ENCODE measurements at places on chromosomes 7 and 10.
A peak's percentile ranks its signal among the peaks of the same experiment; 100 is the strongest.

DNA sequence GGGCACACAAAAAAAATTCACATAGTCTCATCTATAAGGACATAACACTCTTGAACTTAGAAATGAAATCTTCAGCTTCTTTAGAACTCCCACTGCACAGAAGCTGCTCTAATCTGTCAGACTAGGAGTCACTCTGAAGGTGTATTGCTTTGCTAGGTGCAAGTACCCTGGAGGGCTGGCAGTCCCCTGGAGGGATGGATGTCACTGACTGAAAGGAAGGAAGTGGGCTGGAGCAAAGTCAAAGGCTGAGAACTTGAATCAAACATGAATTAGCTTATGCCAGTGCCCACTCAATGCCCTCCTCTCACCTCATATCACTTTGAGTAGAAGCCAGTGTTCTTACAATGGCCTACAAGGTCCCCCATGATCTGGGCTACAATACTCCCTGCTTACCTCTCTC, 140.3 kb upstream of the ANKRD1 start:
- DNase-seq = no peak

- no peak for DNase-seq
Measured at GRCh38 chr10:7179536-7179935, 231.3 kb downstream of the SFMBT2 start.

- DNase-seq = no peak
Measured at GRCh38 chr7:43625453-43625852, 42.5 kb downstream of the STK17A start.

GRCh38 chr7:70068531-70068930, 470.3 kb downstream of the AUTS2 start:
- DNase-seq = no peak

DNA sequence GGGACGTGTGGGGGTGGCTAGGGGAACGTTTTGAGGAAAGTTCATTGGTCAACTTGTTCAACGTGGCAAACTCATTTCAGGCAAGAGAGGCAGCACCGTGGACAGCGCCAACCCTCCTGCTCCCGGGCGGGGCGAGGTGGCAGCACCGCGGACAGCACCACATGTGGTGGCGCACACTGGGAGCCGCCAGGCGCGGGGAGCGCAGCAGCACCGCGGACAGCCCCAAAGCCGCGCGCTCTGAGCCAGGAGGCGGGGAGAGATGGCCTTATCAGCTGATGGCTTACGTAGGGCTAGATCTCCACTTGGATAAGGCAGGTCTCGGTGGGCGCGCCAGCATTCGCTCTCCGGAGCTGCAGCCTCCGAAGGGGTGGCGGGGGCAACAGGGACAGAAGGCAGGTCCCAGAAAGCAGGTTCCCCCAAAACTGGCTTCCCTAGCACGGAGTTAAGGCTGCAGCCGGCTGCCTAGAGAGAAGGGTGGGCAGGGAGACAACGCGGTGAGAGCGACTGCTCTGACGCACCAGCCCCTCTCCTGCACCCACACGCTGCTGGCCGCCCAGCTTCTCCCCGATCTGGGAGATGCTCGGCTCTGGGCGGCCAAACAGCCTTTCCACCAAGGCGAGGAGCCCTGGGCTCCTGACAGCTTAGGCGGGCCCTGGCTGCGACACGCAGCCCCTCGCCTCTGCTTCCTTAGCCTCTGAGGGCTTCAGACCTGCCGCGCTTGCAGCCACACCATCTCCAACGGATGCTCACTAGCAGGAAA, at the start of gene HTR5A:
Gene HTR5A (plus strand): TSS at position 333 of the 760 bp plus-strand sequence. CDS start 576 bp downstream, outside the sequence.
- DNase-seq = peak; percentile 15

DNA sequence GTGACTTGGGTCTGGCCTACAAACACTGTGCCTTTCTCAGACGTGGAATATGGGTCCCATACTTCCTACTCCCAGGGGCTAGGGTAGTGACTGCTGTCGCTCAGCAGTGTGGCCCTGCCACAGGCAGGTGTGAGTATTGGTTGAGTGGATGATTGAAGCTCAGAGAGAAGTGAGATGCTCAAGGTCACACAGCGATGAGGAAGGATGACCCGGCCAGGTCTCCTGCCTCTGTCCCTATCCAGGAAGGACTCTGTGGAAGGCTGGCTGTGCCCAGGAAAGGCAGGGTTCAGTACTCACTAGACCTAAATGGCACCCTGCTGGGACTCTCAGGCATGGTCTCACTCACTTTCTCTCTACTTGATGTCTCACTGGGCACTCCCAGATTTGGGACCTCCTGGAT, 2.8 kb downstream of the PRF1 start:
- no peak for DNase-seq

DNA sequence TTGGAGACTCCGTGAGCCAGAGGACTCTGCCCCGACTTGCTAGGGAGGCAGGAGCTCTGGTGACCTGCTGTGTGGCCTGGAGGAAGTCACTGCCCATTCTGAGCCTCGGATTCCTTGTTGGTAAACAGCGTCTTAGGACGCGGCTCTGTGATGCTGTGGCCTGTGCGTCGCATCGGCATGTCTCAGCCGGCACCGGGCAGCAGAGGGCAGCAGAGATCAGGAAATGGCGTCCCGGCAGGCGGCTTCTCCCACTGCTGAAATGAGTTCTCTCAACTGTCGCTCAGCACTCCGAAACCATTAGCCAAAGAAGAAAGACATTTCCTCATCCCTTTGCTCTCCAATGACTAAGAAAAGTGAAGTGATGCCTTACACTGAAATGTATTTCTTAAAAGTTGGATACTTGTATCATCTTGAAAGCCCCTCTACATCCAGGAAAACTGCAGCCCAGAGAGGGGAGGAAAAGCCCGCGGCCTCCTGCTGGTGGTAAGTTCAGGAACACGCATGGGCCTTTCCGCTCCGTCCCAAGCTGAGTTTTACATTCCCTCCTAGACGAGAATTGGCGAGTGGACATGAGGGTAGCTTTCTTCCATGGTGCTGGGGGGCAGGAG, 91.7 kb downstream of the WDR11 start:
- DNase-seq = peak; percentile 11

- no peak for DNase-seq
Measured at GRCh38 chr10:23284155-23284554, 60.4 kb downstream of the C10orf67 start.

- no peak for DNase-seq
Measured at GRCh38 chr7:21651697-21652096, 108.9 kb downstream of the DNAH11 start.

DNA sequence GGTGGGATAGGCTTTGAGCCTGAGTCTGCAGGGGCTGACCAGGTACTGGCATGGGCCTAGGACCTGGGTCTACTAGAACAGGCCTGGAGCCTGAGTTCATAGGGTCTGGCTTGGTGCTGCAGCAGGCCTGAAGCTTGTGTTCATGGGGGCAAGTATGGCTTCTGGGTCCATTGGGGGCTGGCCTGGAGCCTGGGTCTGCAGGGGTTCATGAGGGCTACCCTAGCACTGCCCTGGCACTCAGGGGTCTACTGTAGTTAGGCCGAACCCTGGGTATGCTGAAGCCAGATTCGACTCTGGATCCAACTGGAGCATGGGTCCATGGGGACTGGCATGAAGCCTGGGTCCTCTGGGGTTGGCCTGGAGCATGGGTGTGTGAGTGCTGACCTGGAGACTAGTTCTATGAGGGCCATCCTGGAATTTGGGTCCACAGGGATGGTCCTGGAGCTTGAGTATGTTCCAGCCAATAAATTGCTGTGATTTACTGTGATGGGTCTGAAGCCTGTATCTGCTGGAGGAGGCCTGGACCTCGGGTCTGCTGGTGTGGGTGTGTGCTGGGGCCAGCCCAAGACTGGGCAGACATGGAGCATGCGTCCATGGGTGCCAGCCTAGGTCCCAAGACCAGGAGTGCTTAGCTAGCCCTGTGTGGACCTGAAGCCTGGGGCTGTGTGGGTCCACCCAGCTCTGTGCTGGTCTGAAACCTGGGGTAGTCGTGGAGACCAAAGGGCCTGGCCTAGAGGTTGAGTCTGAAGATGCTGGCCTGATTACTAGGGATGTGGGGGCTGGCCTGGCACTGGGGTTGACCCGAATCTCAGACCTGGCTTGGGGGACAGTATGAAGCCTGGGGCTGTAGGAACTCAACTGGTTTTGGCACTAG, 235.5 kb downstream of the NXPH1 start:
- no peak for DNase-seq

- no peak for DNase-seq
Measured at GRCh38 chr10:129390147-129390546, 76.9 kb upstream of the MGMT start.

DNA sequence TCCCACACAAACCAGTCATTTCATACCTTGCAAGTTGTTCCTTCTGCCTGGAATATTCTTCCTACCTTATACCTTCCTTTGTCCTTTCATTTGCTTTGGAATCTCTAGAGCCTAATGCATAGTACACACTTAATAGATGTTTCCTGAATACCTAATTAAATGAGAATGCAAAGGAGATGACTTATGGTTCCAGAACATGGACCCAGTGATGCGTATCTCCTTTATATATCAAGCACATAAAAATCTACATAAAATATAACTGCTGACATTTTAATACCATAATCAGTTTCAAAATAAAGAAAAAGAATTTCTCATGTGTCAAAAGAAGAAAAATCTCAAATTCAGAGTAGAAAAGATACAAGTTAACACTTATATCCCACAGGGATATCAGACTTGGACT, 110.6 kb upstream of the ASAH2 start:
- DNase-seq = no peak

- no peak for DNase-seq
Measured at GRCh38 chr7:87715545-87715944, 87.3 kb downstream of the RUNDC3B start.

GRCh38 chr10:7193369-7193768, 217.5 kb downstream of the SFMBT2 start:
- DNase-seq = no peak

GRCh38 chr10:10338339-10338738, 679.3 kb upstream of the CELF2 start:
- no peak for DNase-seq

DNA sequence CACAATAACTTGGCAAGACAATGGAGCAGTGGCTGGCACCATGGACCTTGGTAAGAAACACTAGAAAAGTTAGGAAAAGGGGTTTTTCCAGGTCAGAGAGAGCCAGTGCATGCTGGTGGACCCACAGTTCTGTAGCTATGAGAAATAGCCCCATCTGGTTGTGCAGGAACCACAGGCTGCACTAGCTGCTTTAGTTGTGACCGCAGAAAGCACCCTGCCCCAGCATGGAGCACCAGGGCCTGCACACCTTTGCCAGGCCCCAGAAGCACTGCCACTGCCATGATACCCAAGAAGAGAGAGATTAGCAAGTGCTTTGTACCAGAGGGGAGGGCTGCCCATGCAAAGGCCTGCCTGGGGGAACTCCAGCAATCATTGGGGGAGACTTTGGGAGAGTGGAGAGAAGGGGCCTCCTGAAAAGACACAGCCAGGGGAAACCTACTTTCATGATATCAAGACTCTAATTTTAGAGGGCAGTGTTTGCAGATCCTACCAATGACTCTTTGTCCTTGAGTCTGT, 256.1 kb upstream of the C7orf33 start:
- no peak for DNase-seq

- no peak for DNase-seq
Measured at GRCh38 chr7:51154201-51154600, 162.4 kb downstream of the COBL start.

DNA sequence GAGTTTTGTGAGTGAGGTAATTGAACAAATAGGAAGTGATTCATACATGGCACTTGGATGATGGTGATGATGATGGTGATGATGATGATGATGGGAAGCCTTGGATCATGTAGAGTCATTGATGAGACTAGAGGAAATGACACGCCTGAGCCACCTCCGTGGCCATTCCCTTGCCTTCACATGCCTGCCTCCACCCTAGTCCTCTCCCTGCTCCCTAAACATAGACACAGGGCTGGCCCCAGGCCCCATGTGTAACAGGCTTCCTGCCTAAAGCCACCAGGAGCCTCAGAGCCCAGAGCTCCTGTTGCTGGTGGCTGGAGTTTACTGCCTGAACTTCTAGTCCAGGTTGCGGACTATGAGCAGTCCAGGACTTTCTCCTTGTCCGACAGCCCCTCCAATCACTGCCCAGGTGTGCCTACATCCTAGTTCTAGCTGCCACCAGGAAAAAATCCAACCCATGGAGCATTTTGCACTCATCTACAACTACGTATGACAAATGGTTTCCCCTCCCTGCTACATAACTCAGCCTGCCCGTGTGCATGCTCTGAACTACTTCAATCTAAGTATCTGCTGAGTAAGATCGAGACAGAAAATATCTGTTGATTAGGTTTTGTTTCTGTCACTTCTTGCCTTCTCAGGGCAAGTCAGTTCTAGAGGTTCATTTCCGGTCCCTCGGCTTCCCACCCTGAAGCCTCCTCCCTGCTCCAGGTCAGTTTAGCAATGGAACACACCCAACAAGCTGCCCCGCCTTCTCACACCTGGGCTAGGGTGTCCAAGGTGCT, 35.5 kb upstream of the KDM7A start:
- DNase-seq = no peak

- no peak for DNase-seq
Measured at GRCh38 chr10:36608251-36608650, 517.1 kb upstream of the ANKRD30A start.

DNA sequence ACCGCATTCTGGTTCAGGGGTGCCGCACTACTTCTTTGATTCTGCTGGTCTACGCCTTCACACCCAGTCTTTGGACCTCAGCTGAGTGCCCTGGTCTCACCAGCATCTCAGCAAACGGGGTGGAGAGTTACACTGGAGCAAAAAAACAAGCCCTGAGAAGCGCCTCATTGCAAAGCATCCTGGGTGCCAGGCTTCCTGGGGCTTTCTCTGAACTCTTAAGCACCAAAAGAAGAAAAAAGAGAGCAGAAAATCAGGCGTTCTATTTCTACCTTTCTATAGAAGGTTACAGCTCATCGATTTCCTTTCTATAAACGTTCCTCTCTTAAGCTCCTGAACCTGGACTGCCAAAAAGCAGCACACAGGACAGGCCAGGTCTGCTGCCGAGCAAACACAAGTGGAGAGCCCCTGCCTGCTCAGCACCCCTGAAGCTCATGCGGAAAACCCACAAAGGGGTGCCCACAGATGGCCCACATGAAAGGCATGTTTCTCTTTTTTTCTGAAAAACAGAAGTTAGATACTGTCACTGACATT, 217.9 kb downstream of the SFMBT2 start:
- no peak for DNase-seq

GRCh38 chr7:12303062-12303461, 92.0 kb downstream of the TMEM106B start:
- DNase-seq = no peak

- no peak for DNase-seq
Measured at GRCh38 chr7:102974366-102975236, 61.8 kb downstream of the LRRC17 start.

DNA sequence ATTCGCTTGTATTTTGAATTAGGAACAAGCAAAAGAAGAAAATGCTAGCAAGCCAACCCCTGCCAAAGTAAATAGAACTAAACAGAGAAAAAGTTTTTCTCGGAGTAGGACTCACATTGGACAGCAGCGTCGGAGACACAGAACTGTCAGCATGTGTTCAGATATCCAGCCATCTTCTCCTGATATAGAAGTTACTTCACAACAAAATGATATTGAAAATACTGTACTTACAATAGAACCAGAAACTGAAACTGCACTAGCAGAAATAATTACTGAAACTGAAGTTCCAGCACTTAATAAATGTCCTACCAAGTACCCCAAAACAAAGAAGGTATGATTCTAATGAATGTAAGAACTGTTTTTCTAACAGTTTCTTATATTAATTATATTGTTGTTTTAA, 87.9 kb downstream of the KMT2E start:
- DNase-seq = no peak
